ENCODE measurements at places on chromosomes 11 and 22.

DNA sequence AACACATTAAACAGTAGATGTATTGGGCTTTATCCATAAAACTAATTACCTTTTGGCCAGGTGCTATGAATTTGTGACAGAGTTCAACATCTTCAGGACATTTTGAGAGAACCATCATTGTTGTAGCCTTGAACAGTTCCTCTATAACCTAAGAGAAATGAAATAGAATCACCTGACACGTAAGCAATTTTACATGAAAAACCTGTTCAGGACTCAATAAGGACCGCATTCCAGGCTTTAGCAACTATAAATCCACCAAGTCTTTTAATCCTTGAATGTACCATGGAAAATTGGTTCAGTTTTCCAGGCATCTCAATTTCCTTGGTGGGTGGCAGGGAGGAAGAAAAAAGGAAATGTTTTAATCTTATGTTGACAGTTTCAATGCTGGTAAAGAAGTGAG, 60.9 kb upstream of the GAB2 start:
- DNase-seq = no peak

DNA sequence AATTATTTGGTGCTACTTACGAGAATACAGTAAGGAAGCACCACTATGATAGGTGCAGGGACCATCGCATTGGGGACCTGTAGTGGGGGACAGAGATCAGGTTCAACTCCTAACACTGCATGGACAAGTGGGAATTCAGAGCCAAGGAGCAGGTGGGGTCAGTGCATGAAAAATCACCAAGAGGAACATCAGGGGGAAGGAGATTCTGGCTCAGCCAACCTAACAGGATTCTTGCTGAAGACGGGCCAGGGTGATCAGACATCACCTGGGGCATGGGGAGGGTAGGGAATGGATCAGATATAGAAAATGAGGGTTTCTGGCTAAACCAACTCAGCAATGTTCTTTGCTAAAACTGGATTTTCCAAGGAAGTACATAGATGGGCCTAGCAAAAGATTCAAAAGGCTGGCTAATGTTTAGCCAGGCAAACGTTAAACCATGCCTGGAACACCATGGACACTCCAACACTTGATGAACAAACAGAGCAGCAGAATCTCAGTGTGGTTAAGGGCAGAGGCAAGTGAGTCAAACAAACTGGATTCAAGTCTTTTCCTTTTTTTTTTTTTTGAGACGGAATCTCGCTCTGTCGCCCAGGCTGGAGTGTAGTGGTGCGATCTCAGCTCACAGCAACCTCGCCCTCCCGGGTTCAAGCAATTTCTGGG, 70.0 kb downstream of the MICAL3 start:
- no peak for DNase-seq

DNA sequence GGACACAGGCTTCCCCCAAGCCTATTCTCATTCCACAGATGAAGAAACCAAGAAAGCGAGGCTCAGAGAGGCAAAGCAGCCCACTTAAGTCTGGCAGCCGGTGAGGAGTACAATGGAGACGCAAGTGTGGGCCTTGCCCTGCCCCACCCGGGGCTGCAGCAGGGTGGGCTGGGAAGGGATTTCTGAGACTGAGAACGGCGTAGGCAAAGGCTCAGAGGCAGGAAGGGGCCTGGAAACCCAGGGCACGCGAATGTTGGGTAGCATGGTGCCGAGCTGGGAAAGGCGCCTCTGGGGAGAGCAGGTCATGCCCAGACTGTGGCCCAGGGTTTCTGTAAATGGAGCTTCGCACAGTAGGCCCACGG, 47.5 kb upstream of the SHISAL1 start:
- no peak for DNase-seq

GRCh38 chr22:23220485-23221350, 40.4 kb downstream of the BCR start:
- DNase-seq = no peak

GRCh38 chr11:31535479-31535878, 25.9 kb downstream of the ELP4 start:
- no peak for DNase-seq

DNA sequence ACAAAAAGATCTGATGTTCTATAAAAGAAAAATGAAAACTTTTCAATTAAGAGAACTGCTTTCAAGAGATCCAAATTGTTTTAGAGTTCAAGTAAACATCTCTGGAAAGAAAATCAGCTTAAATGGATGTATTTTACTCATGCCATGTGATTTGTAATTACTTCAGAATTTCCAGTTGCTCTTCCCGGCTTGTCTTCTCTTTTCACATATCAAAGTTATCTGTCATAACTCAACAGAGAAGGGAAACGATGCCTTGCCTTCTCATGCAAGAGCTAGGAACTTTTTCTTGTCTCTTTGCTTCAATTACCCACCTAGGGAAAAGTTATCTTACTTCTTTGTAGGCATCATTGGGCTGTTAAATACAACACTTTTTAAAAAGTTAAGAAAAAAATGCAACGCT, 255.2 kb upstream of the POU2AF2 start:
- no peak for DNase-seq

GRCh38 chr11:101555366-101555765, 28.4 kb downstream of the TRPC6 start:
- no peak for DNase-seq

DNA sequence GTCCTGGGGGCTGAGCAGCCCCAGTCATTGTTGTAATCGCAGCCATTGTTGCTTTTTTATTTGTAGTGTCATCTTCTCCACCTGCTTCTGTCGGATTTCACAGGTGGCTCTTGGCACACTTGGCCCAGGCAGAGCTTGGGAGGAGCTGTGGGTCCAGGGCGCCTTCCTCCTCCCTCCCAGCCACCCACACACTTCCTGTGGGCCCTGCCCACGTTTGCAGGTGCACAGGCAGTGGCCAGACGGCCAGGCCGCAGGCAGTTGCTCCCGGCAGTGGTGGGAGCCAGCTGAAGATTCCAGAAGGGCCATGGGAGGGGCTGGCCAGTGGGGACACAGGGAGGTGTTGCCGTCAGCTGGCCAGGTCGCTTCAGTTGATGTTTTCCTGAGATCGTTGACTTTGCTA, 1191.9 kb downstream of the BRD1 start:
- DNase-seq = no peak

DNA sequence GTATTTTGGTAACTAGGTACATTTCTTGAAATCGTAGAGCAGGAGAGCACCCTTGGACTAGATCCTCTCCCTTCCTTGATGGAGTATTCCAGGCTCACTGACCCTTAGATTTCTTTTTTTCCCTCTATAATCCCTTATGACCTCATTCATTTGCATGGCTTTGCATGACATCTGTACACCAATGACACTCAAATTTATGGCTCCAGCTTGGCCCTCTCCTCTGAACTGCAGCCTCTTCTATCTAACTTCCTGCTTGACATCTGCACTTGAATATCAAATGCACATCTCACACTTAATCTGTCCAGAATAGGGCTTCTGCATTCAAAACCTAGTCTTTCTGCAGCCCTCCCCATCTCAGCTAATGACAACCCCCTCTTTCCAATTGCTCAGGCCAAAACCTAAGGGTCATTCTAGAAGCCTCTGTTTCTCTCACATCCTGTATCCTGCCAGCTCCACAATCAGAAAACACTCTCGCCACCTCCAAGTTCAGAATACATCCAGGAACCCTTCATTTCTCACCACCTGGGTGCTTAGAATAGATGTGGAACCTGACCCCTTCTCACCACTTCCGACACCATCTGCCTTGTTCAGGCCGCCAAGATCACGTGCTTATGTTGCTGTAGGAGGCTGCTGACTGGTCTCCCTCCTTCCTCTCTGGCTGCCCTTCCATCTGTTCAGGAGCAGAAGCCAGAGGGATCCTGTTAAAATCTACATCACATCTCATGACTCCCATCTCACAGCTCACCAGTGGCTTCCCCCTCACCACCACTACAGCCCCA, 138.9 kb upstream of the MTNR1B start:
- no peak for DNase-seq

DNA sequence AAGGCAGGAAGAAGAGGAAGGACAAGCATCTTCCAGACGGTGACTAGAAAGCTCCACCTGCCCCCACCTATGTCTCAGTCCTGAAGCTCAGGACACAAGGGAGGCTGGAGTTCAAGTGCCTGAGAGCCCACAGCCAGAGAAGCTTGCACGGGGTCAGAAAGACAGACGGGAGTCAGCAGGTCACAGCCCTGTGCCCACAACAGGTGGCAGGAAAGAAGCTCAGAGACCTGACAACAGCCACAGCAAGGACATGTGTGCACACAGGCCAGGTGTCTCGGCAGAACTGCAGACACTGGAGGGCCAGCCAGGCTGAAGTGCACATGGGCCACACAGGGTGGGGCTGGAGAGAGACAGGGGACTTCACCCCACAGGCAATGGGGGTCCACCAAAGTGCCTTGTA, 37.2 kb upstream of the MOB2 start:
- no peak for DNase-seq

DNA sequence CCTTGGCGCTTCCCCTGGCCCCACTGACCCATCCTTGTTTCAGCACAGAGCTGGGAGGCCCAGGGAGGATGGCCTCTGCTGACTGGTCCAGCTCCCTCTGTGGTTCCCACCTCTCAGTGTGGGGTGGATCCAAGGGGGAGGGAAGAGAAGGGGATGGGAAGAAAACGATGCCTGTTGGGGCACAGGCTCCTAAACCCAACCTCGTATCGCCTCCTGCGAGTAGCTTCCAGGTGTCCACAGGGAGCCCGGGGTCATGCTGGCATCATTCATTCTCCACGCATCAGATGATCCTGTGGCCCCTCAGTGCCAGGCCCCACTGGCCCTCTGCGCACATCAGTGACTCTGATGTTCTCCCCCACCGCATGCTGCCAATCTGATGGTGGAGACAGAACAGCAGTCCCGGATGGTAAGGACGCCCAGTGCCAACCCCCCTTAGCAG, 5.1 kb downstream of the MYEOV start:
- no peak for DNase-seq

- no peak for DNase-seq
These were observed 58.8 kb downstream of the FZD4 start for GRCh38 chr11:86896441-86896841.

- DNase-seq = no peak
These were observed 11.2 kb downstream of the C11orf58 start for GRCh38 chr11:16749666-16750065.

DNA sequence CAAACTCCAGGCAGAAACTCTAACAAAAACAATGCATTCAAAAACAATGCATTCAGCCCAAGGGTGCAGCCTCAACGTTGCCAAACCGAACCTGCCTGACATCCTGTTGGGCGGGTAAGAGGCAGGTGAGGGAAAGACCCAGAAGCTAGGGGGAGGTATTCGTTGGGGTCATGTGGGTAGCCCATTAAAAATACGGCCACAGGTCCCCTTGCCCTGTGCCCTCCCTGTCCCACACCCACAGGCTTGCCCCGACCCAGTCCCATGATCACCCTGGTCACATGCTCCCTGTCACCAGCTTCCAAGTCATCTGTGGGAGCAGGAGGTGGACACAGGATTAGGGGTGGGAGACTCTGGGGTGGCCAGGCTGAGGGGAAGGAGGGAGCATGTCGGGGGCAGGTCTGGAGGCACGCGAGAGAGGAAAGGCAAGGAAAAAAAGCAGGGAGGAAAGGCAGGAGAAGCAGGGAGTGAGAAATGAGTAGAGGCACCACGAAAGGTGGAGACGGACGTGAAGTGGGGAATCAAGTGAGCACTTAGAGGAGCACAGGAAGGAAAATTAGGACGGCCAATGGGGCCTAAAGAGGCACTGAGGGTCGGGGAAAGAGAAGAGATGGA, 683 bp downstream of the PLA2G6 start:
- no peak for DNase-seq

DNA sequence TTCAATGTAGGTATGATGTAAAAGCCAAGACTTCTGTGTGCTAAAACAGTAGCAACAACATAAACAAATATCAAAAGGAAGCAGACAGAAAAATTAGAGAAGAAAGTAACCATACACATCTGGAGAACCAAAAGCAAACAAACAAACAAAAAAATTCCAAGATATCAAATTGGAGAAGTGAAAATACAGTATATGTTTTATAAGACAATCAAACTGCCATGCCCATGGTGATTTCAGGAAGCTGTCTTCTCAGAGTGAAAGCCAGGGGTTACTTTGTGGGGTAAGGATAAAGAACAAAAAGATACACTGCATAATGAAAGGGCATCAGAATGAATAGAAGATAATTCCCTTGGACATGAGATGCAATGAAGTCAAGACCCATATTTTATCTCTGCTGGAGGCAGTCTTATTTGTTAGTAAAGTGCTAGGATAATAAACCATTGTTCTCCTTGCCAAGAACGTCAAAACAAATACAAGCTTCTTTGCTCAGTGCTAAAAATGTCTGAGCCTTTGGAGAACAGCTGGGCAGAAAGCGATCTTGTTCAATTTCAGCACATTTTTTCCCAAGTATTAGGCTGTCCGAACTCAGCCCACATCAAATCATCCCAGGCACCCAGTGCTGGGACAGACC, 38.1 kb upstream of the LDLRAD3 start:
- DNase-seq = no peak

DNA sequence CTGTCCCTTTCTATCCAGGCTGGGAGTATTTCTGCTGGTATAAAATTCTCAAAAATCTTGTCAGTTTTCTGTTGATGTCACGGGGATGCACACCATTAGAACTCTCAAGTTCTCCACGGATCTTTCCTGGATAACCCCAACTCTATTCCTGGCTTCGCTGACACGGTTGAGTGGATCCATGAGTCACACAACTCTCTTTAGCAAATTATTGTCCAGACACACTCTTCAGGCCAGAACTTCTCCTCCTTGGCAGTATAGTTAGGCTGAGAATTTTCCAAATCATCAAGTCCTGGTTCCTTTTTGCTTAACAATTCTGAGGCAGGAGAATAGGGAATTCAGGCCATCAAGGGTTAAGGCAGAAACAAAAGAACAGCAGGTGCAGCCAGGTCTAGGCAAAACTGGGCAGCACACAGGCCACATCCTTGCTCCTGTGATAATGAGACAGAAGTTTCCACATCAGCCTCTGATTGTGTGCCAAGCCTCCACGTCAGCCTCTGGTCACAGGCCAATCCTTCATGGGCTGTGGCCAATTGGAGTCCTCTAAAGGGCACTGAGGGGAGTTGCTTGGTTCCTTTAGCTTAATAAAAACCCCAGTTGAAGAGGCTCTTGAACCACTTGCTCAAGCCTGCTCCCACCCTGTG, 5.7 kb upstream of the ACAT1 start:
- no peak for DNase-seq

DNA sequence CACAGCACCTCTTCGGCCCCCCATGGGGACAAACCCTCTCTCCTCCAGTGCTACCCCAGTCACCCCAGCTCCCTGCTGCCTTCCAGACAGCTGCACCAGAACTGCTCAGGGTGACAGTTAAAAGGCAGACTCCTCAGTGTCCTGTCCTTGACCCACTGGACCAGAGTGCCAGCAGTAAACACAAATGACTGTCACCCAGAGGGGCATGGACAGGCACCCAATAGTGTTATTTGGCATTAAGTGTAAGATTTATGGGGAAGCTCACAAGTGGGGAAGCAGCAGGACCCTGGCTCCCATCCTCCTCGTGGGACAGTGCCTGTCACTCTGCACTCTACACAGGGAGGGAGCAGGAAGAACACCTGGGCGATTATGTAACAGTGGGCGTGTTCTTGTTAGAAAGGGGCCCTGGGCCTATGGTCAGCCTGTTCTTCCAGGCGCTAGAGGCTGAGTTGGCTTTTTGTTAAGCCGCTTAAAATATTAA, 5.0 kb downstream of the RPS19BP1 start:
- DNase-seq = no peak

- DNase-seq = no peak
These were observed 28.2 kb downstream of the HSD17B12 start for GRCh38 chr11:43708776-43709175.

Measured in stimulated activated CD4-positive, alpha-beta T cell treated with anti-CD3 and anti-CD28 coated beads, Interleukin-12 subunit alpha, Interleukin-12 subunit beta, amount 100 ng/mL, for 48 hours (primary cell).